ENCODE measurements at places on chromosomes 3 and 15.

DNA sequence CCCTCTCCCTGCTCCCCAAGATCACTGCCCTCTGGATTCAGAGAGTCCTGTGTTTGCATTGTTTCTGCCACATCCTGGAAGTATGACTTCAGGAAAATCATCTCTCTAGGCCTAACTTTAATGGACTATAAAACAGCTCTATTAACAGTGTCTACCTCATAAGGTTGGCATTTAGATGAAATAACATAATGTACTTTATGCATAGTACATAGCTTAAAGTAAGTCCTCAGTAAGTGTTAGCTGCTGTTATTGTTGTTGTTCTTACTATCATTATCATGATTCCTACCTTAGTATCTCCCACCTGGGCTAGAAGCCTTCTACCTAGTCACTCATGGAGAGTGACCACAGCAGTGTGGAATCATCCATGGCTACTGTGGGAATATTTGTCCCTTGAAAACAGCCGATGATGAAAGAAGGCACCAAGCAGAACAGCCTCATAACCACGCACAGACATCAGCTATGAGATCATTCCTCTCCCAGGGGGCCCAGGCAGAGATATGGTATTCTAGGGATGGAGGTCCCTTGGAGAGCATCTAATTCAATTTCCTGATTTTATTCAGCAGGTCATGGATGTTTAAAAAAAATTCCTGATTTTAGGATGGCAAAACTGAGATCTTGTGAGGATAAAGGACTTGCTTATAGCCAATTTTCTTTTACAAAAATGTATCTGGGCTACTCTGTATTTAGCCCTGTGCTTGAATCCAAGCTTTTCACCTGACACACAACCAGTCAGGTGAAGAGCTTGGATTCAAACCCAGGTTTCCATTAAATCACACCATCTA is 1.9 kb downstream of the FSD2 start:
- DNase-seq, result no peak

GRCh38 chr15:35757361-35757760 is 211.4 kb upstream of the DPH6 start:
- no peak for DNase-seq

DNA sequence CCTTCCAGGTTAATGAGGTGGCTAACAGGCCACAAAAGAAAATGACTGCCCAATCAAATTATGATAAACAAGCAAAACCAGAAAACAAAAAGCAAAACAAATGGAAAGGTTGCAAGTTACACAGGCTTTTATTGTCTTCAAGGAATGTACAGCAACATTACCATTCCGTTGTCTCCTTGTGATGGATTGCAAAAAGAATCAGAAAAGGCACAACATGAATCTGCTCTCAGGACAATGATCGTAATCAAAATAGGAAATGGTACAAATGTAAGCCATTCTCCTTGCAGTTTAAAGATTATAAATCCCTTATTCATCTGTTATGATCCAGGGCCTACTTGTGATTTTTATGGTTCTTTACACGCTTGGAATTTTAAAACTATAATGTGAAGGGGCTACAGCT is 125.8 kb downstream of the ECT2 start:
- no peak for DNase-seq

- no peak for DNase-seq
These were observed 14.7 kb upstream of the SYNM start for GRCh38 chr15:99090011-99090699.

DNA sequence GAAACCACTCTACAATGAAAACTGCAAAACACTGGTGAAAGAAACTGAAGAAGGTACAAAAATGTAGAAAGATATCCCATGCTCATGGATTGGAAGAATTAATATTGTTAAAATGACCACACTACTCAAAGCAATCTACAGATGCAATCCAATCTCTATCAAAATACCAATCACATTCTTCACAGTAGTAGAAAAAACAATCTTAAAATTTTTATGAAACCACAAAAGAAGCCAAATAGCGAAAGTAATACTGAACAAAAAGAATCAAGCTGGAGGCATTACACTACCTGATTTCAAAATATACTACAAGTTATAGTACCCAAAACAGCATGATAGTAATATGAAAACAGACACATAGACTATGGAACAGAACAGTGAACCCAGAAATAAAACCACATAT is 36.9 kb downstream of the TXNRD3 start:
- DNase-seq, result no peak

GRCh38 chr15:63698692-63699091 is 101.5 kb downstream of the FBXL22 start:
- no peak for DNase-seq
